ENCODE measurements at places on chromosomes 11 and 22.

GRCh38 chr11:95459291-95460042 lies 228.5 kb upstream of the SESN3 start:
- no peak for DNase-seq

GRCh38 chr11:28146123-28146751 lies 38.0 kb downstream of the METTL15 start:
- DNase-seq, result no peak

- DNase-seq, result no peak
Observed at GRCh38 chr11:111714522-111714921, 51.7 kb downstream of the PPP2R1B start.

- DNase-seq, result no peak
Observed at GRCh38 chr11:61102667-61103571, 630 bp downstream of the CD5 start.

DNA sequence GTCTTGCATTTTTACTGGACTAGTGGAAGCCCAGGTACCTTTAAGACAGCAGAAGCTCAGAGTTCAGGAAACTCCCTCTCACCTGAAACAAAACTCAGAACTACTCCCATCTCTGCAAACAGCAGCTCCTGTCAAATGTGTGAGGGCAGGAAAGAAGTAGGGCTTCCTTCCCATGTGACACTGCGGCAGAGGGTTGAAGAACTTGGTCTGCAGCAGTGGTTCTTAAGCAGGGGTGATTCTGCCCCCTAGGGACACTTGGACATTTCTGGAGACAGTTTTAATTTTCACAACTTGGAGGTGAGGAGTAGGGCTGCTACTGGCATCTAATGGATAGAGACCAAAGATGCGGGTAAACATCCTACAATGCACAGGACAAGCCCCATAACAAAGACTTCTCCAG lies 63.4 kb downstream of the RCN1 start:
- DNase-seq, result no peak

DNA sequence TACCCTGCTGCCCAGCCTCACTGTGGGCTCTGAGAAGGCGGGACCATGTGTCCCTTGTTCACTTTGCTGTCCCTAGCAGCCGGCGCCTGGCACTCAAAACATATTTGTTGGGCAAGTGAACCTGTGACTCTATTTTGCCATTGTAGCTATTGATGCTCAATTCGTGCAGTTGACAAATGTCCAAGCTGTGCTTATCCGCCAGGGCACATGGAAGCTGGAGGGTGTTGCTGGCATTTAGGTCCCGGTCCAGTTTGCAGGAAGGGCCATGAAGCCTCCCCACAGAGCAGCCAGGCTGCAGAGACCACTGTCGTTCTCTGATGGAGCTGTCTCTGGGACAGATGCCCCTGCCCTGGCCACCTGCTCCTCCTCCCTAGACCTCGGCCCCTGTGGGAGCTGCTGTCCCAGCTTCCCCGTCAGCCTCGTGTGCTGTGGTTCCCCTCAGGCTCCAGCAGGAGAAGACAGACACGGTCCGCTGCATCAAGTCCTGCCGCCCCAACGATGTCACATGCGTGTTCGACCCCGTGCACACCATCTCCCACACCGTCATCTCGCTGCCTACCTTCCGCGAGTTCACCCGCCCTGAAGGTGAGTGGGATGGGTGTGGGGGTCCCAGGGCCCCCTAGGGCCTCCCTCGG lies 71.5 kb downstream of the FBLN1 start:
- no peak for DNase-seq

GRCh38 chr11:123214396-123214795 lies 19.3 kb upstream of the CLMP start:
- no peak for DNase-seq

DNA sequence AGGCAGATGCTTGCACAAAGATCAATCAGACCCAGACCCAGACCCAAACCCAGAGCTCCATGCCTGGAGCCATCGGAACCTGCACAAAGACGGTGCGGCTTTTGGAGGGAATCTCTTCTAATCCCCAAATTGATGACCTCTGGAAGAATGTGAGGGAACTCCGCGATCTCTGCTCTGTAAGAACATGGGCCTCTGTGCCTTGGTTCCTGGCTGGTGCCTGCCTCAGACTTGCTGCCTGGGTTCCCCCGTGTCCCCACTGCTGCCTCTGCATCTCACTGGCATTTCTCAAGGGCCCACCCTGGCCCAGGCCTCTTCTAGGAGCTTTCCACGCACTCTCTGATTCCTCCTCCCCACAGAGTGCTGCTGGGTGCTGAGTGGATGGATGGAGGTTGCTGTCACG lies 1044.4 kb downstream of the TBC1D22A start:
- no peak for DNase-seq

DNA sequence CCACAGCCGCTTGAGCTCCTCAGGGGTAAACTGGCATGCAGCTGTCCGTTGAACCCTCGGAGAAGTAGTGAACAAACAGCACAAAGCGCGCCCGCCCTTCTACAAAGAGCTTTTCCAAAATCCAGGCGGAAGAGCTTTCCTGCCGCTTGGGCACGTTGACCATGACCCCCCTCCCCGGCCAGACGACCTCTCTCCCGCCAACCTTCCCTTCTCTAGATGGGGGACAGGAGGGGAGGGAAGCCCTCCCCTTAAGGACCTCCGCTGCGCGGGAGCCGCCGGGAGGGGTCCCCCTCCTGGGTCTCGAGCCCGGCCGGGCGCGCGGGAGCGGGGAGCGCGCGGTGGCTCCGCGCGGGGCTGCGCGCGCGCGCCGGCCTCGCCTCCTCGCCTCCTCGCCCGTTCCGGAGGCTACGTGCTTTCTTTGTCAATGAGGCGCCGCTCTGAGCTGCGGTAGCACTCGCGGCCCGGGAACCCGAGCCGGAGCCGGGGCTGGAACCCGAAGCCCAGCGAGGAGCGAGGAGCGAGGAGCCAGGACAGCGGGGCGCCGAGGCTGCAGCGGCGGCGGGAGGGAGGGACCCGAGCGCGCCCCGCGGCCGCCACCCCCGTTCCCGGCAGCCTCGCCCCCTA lies 118.6 kb downstream of the HIPK3 start:
- DNase-seq, result no peak

DNA sequence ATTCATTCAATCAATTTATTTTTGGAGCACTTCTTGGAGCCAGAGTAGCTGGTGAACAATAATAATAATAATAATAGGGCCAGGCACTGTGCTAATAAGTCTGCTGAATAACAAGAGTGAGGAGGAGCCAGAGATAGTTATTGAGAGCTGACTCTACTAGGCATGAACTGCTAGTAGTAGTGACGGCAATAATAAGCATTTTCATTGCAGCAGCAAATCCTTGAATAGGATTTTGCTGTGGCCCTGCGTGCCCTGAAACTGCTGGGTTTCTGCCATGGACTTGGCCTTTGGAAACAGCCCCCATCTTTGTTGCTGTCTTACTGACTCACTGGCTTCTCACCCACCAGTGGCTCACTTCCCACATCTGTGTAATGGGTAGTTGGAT lies 545.9 kb downstream of the MIAT start:
- DNase-seq, result no peak

Measured in cerebellar nuclear complex (tissue), 1 donor.